H54 (cell line): ENCODE measurements at places on chromosomes 2 and 18.
A peak's percentile ranks its signal among the peaks of the same experiment; 100 is the strongest.

DNA sequence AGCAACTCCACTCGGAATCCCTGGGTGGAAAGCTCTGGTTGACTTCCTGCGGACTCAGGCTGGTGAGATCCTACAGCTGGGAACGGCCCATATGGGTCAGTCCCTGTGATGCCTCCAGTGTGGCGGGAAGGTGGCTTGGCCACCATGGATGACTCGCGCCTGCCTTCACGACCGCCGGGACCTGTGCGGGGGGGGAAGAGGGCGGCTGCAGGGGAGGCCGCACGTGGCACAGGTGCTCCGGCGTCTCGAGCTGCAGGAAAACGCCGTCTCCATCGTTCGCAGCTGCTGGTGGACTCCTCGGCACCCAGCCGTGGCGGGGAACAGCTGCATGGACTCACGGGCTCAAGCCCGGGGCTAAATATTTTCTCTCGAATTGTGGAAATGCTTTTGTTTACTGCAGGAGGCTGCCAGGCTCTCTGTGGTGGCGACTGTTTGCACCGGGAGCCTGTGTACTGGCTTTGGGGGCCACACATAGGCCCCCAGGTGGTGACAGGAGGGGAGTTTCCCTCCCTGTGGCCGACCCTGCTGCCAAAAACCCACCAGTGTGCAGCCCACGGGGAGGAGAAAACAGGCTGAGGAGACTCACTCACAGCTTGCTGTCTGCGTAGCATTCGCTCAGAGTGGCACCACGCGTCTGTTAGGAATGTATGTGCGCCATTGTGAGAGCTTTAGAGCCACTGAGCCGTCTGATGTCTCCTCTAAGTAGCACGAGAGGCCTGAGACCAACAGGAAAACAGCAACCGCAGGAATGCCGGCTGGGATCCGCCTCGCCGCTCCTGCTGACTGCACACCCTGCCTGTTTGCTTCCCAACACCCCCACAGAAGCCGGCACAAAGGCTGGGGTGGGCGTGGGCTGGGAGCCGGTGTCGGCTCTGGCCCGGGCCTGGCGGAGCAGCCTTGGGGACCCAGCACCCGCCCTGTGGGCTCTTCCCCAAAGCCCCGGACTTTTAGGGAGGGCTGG is 89.2 kb downstream of the NFATC1 start:
- DNase-seq: no peak

GRCh38 chr2:219408204-219408603 is 10.0 kb upstream of the DES start:
- DNase-seq: no peak

DNA sequence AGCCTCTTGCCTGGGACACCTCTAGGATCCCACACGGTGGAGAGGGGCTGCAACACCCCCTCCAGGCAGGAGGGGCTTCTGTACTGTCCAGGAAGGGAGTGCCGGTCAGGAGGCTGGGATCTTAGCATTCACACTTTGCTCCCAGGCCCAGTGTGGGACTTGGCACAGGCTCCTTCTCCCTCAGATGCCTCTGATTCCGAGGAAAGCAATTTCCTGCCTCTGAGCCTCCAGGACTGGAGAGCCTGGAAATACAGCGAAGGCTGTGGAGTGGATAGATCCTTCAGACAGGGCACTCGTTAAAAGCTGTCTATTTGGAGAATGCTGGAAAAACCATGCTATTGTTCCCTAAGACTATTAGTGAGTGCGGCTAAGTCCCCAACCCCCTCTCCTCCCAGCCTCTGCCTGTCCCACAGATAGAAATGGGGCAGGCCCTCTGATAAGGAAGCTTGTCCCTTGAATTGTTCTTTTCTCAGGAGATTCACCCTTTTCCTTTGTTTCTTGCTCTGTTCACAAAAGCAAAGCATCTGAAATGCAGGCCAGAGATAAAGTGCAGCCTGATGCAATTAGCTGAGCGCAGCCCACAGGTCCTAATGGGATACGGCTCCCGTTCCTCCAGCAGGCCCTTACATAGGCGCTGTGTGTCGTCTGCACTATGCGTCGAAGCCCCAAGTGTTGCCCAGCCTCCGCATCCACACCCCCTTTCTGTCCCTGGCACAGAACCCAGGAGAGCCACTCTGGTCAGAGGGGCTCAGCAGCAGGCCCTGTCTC is 252.2 kb downstream of the KLHL29 start:
- DNase-seq: peak; percentile 48

GRCh38 chr2:46097714-46098480 is 199.3 kb upstream of the EPAS1 start:
- peak; percentile 48 for DNase-seq

- peak; percentile 91 for DNase-seq
Measured at GRCh38 chr2:130829015-130829414, 7.7 kb upstream of the ARHGEF4 start.

DNA sequence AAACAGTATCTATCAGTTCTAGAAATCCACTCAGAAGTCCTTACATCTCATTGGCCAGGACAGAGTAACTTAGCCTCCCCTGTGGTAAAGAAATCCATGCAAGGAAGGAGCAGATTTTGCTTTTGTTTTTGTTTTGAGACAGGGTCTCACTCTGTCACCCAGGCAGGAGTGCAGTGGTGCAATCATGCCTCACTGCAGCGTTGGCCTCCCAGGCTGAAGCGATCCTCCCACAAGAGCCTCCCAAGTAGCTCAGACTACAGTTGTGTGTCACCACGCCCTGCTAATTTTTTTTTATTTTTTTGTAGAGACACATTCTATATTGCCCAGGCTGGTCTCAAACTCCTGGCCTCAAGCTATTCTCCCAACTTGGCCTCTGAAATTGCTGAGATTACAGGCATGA is 185.1 kb downstream of the NRP2 start:
- DNase-seq: no peak

DNA sequence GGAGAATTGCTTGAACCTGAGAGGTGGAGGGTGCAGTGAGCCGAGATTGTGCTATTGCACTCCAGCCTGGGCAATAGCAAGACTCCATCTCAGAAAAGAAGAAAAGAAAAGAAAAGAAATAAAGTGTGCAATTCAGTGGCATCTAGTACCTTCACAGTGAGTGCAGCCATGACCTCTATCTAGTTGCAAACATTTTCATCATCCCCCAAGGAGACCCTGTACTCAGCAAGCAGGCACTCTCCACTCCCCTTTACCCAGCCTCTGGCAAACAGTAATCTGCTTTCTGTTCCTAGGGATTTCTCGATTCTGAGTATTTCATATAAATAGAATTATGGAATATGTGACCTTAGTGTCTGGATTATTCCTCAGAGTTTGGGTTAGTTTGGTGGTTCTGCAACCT is 130.4 kb upstream of the ARL4C start:
- no peak for DNase-seq

DNA sequence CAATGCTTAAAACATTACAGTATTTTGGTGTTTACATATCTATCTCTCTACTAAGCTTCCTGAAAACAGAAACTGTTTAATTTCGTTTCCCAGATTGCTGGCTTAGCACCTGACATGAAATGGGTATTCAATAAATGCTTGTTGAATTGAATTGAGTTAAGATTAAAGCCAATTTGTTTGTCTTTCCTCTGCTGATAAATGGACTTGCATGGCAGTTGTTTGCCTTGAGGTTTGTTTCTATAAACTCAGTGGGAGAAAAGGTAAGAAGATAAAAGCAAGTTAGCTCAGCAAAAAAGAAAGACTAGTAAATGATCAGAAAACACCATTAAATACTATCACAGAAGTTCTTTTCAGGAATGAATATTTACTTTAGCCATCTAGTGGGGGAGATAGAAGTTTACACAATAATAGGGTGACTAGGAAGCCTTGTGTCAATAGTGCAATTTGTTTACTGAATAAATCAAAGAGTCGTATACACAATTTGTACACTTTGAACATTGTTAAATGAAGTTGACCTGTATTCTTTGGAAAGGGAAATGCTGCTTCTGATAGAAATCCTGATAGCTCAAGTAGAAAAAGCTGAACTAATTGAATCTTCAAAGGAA is 754.5 kb upstream of the FAM98A start:
- DNase-seq: no peak
